ENCODE measurements at places on chromosomes 7 and 10.
A peak's percentile ranks its signal among the peaks of the same experiment; 100 is the strongest.

- DNase-seq = no peak
Measured at GRCh38 chr10:6274484-6274883, 71.8 kb downstream of the PFKFB3 start.

GRCh38 chr10:27601503-27601902 is 97.4 kb downstream of the RAB18 start:
- no peak for DNase-seq

DNA sequence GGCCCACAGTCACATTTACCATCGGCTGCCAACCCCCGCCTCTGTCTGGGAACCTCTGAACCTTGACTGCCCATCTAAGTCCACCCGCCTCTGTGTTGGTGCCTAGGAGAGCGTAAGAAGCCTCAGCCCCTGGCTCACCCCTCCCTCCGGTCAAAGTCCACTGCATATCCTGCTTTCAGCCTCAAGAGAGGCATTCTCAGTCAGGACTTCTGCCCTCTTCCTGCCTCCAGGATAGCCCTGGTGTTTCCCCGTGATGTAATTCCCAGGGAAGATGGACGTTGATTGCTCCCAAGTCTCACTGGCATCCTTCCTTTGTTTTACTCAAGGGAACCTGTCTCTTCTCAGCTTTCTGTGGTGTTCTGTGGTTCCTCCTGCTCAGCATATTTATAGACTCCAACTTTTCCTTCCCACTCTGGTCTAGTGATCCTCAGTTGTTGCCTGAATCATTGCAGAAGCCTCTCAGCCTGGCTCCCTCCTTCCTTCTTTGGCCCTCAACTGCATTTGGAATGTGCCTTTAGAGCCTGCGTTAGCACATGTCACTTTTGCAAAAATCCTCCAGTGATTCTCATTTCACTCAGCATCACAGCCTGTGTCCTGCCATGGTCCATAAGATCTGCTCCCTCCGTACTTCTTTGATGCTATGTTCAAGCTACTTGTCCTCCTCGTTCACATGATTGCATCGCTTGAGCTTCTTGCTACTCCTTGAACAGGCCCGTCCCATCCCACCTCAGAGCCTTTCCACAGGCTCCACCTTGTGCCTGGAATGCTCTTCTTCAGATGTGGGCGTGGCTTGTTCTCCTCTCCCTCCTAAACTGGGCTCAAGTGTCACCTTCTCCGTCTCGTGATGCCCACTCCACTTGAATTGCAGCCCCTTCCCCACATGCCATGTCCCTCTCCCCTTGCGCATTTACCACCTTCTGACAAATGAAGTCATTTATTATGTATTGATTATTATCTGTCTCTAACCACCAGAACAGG is 124.2 kb downstream of the PLPP4 start:
- DNase-seq = no peak

DNA sequence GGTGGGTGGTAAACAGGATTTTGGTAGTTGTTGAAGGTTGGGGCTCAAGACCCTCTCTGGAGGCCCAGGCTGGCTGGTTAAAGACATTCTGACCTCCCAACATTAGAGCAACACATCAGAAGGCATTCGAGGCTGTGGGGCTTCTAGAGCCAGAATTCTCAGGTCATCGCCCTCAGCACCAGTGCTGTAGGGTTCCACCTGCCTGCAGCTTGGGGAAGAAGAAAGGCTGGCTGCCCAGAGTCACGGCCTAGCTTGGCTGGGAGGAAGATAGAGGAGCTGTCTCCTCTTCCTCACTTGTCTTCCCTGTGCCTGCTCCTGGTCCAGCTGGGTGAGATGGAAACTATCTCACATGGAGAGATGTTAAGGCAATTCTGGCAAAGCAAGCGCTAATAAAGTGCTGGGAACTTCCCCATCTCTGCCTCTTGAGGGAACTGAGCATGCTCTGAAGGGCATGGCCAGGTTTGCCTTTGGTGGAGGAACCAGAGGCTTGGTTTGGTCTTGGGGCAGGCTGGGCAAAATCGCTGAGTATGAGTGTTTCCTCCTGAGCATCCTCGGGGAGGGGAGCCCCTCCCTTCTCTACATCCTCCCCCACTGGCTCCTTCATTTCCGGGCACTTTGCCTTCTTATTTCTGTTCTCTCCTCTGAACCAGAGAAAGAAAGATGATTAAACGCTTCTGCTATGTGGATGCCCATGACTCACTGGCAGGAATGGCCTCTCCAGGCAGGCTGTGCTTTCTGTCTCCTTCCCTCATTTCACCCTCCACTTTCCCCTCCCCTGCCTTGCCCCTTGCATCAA is 509.0 kb upstream of the PODXL start:
- no peak for DNase-seq

GRCh38 chr10:28677888-28678686 is 766 bp downstream of the BAMBI start:
- DNase-seq = no peak

DNA sequence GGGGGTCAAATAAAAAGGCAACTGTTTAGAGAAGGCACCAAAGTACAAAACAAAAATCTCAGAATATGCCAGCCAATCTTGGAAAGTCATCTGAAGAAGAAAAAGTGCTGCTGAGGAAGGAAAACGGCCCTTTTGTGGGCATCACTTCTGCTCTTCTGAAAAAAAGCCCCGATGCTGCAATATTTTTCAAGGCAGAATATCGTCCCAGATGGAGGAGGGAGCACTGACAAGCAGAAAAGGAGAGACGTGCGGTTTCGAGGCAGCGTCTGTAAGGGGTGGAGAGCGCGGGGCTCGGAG is 959 bp upstream of the ATRNL1 start:
- no peak for DNase-seq

- no peak for DNase-seq
Measured at GRCh38 chr7:30649717-30650420, 32.4 kb downstream of the CRHR2 start.

DNA sequence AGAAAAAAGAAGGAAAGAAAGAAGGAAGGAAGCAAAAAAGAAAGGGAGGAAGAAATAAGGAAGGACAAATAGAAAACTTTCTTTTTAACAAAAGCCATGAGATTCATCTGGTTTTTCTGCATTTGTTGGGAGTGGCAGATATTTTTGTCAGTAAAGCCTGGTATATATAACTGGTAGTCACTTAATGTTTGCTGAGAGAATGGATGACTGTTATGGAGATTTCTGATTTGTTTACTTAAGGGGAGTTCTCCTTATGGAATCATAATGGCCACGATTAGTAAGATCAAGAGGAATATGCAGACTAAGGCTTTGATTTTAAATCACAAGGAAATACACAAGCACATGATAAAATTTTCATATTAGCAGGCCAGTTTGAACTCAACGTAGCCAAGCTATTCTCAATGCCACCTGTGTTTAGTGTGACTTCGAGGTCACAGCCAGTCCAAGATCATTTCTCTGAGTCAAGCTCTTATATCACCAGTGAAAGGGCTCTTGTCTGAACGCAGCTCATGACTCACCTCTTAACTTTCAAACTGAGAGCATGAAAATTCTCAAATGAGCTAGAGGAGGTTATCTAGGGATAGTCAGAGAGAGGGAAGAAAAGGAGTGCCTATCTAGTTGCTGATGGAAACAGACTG is 445.1 kb upstream of the ZMIZ1 start:
- no peak for DNase-seq

- no peak for DNase-seq
Measured at GRCh38 chr10:15570738-15571339, 148.9 kb downstream of the ITGA8 start.

DNA sequence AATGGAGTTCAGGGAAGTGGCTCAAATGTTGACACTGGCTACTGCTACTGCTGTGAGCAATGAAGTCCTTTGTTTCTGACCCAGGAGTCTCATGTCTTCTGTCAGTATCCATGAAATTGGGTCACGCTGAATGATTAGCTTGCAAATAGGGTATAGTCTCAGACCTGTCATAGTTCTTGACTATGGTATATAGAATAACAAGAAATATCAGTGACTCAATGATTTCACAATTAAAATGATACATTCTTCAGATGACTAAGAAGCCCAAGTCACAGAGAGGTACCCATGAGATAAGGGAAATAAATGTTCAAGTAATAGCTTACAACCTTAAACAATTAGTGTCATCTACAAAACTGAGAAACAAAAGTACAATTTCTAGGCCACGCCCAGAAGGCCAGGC is 89.3 kb downstream of the LYZL2 start:
- no peak for DNase-seq

DNA sequence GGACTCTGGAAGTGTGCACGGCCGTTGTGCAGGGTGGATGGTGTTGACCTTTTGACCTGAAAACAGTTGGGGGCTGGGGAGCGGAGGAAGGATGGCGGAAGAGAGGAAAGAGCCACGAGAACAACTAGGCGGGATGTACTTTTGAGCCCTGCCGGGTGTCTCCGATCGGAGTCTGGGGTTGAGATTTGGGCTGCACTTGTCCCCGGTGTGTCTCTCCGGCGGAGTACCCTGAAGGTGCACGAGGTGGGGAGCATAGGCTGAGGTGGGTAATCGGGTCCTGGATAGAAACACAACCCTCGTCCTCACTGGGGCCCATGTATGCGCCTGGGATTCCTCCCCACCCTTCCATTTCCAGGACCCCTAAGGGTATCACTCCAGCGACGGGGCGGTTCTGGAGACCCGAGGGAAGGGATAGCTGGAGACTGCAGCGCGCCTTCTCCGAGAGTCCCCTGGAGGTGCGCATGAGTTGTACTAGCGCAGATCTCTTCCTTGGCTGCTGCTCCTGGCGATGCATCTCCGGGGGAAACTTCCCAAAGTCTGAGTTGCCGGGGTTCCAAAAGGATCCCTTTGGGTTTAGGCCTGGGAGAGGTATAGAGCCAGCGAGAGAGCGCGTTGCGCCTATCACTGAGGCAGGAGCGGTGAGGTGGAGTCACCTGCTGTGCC is 4.6 kb upstream of the HMX2 start:
- DNase-seq = no peak

DNA sequence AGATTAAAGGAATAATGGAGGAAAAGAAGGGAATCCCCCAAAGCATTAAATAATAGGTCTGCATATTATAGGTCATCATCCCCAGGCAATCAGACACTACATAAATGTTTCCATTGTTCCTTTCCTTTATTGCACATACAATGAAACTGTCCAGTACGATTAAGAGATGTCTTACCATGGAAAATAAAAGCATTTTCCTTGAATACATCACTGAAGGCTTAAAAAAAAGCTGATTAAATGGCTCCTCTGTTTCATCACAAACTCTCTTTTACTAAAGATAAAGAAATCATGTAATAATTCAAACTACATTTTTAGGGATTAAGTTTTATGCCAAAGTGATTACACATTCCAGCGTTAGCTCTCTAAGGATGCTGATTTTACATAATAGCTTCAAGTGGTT is 316.0 kb downstream of the AGMO start:
- DNase-seq = no peak

DNA sequence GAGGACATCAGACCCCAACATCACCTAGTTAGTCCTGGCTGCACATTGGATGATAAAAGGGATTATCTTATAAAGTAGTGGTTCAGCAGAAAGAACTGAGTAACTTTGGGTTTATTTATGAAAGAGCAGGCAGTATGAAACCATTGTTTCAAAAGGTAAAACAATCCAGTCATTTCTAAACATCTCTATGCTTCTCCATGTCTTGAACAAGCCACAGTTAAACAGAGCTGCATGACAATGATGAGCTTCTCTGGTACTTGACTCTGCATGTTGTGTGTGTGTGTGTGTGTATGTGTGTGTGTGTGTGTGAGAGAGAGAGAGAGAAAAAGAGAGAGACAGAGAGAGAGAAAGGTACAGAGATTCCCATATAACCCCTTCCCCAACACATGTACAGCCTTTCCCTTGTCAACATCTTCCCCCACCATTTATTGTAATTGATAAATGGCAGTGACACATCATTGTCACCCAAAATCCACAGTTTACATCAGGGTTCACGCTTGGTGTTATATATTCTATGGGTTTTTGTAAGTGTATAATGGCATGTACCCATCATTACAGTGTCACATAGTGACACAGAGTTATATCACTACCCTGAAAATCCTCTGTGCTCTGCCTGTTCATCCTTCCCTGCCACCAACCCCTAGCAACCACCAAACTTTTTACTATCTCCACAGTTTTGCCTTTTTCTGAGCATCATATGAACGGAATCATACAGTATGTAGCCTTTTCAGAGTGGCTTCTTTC is 32.8 kb upstream of the SLC18A3 start:
- no peak for DNase-seq

DNA sequence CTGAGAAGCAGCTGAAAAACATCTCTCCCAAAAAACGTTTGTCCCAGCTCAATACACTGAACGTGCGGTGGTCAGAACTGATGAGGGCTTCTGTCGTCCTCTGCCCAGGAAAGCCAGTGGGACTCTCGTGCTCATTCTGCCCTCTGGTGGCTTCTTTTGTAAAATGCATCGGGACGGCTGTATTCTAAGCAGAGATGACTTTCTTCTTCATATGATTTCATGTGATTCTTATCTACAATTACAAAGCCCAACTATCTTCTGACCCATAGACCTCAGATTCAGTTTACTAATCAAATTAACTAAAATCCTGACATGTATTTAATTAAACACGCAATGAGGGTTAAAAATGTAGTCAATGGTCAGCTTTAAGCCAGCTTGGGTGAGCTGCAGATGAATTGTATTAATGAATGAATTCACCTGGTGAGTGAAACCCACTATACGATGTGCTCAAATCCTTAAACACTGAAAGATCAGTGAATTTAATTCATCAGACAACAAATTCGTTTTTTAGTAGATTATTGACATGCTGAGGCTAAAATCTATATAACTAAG is 117.6 kb upstream of the FAM204A start:
- DNase-seq = peak; percentile 7

DNA sequence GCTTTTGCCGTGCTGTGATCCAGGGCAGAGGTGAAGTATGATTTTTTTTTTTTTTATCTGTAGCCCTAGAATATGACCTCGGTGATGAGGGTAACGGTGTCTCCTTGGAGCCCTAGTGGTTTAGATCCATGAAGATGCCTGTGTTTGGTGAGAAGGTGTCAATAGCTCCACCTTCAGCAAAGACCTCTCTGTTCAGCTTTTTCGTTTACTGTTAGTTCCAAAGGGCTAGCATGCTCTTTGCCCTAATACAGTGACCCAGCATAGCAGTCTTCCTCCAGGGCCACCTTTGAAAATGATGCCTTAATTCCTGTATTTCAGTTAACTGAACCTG is 746 bp upstream of the MRPS16 start:
- DNase-seq = no peak

- DNase-seq = no peak
Measured at GRCh38 chr10:11064832-11065231, 47.2 kb downstream of the CELF2 start.

DNA sequence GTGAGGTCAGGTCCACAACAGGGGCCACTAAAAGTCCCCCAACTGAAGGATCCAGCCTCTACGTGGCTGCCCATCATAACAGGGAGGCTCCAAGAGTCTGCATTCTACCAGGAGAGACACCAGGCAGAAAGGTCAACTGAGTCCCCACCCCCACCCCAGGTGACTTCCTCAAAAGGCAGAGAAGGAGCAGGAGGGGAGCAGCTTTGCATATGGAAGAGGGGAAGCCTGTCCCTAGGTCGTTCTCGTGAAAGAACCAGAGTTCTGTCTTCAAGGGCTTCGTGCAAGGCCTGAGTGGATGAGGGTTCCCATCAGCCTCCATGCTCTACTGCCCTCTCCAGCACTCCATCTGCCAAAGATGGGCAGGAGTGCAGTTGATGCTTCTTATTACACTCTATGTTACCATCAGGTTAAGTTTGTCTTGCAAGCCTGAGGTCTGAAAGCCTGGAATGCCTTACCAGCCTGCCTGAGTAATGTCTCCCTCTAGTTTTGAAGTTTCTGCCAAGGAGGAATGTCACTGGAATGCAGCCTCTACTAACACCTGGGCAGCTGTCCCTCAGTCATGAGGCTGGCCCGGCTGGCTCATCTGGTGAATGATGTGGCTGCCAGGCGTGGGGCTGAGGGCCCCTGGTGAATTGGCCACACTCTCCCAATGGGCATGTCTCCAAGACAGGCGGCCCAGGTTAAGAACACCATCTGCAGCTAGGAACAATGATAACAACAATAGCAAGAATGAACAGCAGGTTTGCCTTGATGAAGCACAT is 54.3 kb upstream of the SMNDC1 start:
- DNase-seq = no peak
